ENCODE measurements at places on chromosomes 11 and 22.

GRCh38 chr22:37806409-37807333, 1.1 kb upstream of the GCAT start:
- DNase-seq, result no peak

DNA sequence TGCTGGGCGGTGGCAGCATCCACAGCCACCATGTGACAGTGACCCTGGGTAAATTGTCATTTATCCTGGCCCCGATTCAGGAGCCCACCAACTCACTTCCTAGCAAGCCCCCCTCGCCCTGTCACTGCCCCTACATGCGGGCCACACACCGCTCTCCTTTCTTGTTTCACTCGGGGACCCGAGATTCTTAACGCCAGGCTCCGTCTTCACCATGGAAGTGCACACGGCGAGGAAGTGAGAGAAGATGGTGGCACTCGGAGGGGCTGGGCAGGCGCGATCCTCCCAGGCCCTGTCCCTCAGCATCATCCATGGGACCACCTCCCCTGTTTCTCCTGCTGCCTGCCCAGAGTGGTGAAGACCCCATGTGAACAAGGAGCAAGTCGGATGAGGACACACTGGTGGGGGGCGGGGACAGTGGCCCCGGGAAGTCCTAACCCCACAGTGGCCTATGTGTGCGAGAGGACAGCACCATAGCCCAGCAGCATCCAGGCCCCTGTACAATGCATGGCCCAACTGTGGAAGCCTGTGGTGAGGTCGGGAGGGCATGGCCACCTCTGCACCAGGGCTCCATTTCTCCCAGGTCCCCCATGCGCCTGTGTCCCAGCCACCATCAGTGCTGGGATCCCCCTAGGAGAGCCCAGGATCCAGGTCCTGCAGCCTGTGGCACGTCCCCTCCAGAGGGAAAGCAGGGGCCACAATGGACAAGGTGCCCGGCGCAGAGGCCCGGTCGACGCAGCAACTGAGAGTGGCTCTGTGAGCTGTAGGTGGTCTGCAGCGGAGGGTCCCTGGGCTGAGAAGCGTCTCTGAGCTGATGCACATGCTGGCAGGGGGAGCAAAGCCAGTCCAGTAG, 262.8 kb downstream of the BRD1 start:
- no peak for DNase-seq

DNA sequence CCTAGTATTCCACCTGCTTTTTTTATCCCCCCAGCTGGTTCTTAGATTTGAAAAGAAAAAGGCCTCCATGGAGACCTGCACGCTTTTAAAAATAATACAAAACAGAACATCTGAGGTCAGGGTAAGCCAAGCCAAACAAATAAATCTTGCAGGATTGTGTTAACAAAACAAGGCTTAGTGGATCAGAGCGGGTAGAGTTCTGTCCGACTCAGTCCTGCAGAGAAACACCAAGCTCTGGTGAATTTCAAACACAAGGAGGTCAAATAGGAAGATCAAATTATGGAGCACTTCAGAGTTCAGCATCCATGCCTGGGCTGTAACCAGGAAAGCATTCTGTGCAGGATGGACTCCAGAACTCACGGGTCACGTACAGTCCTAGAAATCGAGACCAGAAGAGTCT, 86.9 kb downstream of the SYN3 start:
- DNase-seq, result no peak

GRCh38 chr22:26550498-26551033, 38.3 kb upstream of the TFIP11 start:
- peak; percentile 92 for DNase-seq

GRCh38 chr11:88194990-88195389, 19.7 kb upstream of the RAB38 start:
- no peak for DNase-seq

DNA sequence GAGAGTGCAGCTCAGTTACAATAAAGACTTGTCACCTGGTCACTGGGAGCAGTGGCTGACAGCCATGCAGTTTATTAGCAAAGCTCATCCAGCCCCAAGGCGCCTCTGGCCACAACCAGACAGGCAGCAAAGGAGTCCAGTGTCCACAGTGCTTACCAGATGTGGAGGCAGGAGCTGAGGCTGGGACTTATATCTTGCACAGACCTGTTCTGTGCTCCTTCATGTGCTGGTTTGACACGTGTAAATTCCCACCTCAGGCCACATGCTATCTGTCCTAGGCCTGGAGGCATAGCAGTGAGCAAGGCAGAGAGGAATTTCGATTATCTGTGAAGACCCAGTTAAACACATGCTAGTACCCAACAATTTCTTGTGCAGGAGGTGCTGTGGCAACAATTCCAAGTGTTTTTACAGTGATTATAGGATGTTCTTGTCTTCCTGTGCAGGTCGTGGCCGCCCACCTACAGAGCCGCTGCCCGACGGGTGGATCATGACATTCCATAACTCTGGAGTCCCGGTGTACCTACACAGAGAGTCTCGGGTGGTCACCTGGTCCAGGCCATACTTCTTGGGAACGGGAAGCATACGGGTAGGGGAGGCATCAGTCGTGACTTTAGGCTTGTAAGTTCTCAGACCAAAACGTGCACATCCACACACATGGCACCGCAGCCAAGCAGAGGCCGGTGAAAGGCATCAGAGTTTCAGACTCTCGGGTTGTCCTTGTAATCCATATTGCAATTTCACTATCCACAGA, 9.4 kb downstream of the DGCR8 start:
- no peak for DNase-seq

DNA sequence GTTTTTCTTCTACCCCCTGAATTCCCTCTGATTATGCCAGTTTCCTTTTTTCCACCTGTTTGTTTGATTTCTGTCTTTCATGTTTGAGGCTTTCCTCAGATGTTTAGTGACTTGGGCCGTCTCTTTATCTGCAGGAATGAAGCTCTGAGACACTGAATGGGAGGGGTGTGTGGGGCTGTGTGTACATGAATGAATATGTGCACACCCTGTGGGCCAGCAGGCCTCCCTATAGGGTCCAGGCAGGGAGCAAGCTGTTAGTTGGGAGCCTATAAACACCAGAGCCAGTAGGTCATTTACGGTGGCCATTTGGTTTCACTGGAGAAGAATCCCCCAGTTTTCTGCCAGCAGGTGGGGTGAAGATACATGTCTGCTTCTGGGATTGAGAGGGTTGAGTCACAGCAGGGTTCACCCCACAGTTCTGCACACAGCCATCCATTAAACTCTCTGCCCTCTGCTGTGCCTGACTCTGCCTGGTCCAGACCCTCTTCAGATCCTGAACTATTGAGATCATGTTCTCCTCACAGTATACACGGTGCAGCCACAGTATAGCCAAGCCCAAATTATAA, 34.8 kb downstream of the BARX2 start:
- no peak for DNase-seq

GRCh38 chr22:25770333-25770732, 28.3 kb downstream of the MYO18B start:
- no peak for DNase-seq

- DNase-seq, result no peak
Observed at GRCh38 chr11:34757026-34757451, 136.1 kb downstream of the EHF start.

DNA sequence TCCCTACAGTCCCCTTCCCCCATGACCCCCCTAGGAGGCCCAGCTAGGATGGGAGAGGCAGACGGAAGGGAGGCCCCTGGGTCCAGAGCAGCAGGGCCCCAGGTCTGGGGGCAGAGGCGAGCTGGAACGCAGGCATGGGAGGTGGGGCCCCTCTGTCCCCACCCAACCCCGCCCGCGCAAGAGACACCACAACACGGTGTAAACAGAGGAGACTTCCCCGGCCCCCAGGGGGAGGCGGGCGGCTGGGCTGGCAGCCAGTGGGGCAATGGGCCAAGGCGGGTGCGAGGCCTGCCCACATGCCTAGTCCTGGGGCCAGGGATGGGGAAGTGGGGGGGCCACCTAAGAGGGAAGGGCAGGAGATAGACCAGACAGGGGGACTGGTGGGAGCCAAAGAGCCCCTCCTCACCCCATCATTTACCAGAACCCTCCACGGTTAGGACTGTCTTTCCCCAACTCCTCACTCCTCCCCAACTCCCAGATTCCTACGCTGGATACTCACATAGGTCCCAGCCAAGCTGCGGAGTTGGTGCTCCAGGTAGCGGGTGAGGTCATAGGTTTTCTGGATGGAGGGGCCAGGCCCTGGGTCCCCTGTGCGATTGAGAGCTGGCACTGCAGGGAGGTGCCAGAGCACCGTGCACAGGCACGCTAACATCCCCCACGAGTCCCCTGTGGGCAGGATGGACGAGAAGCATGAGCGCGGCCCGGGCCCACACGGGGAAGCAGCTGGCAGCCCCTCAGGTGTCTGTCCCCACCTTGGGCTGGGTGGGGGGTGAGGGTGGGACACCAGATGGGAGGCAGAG, 6.2 kb downstream of the CLCF1 start:
- no peak for DNase-seq

GRCh38 chr11:79471071-79471844, 30.4 kb upstream of the TENM4 start:
- no peak for DNase-seq

- DNase-seq, result no peak
Observed at GRCh38 chr22:41739576-41739975, 40.3 kb downstream of the MEI1 start.

- DNase-seq, result peak; percentile 63
Observed at GRCh38 chr22:46076651-46077339, 73.5 kb upstream of the PPARA start.

- DNase-seq, result no peak
Observed at GRCh38 chr11:26043665-26044064, 288.3 kb upstream of the ANO3 start.

GRCh38 chr22:31080164-31080847, 812 bp upstream of the SMTN start:
- DNase-seq, result no peak

DNA sequence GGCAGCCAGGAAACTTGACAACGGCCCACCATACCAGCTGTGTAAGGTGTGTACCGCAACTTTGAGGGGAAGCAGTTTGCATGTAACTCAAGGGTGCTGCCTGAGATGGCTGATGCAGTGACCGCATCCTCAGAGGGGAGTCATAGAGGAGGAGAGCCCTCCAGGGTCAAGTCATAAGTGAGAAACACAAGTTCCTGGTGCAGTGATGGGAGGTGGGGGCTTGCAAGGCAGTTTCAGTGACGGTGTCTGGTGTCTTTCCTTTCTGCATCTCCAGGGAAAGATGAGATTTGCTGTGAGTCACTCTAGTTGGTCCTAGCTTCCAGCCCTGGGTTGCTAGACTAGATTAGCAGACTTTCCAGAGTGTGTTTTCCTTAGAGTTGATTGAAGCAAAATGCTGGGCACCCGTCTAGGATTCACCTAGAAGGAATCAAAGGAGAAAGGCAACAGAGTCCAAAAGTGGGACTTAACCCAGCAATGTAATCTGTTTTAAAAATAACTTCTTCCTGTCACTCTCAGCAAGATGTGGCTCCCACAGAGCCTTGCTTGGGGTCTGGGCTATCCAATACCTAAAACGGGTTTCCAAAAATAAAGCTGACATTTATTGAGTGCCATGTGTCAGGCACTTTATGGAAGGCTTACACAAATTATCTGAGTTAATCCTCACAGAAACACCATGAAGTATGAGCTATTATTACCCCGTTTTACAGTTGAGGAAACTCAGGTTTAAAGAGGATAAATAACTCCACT, 265.4 kb upstream of the PLET1 start:
- no peak for DNase-seq

- peak; percentile 54 for DNase-seq
Observed at GRCh38 chr11:112226831-112227401, 688 bp downstream of the PTS start.

- DNase-seq, result no peak
Observed at GRCh38 chr11:13105237-13105844, 96.2 kb downstream of the RASSF10 start.

- peak; percentile 95 for DNase-seq
Observed at GRCh38 chr11:79413268-79413667, 27.6 kb downstream of the TENM4 start.

DNA sequence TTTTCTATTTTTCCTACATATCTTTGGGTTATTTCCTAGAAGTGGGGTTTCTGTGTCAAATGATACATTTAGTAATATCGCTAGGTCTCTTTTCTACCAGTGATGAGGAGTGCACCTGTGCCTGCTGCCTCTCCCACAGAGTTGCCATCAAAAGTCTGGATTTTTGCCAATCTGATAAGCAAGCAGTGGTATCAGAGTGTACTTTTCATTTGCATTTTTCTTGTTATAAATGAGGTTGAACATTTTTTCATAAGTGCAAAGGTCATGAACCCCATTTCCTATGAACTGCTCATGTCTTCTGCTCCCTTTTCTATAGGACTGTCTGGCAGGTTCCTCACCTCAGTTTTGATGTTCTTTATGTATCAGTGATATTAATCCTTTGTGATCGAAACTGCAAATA, 1.7 kb downstream of the TRPM5 start:
- no peak for DNase-seq

DNA sequence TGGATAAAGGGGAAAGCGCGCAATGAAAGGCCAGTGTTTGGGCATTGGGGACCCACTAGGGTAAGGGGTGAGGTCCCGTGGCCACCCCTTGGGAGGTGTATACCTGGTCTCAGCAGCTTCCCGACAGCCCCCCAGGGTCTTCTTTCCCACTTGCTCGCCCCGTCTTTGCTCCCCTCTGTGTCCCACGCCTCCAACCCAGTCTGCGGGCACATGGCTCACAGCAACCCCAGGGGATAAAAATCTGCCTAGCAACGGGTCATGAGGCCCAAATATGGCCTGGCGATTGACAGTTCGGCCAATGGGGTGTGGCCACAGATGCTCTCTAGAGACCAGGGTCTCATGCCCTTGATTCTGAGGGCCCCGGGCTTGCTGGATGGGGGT, 41.6 kb downstream of the AHNAK start:
- no peak for DNase-seq

GRCh38 chr11:72781313-72782080, 12.3 kb downstream of the STARD10 start:
- DNase-seq, result peak; percentile 80

DNA sequence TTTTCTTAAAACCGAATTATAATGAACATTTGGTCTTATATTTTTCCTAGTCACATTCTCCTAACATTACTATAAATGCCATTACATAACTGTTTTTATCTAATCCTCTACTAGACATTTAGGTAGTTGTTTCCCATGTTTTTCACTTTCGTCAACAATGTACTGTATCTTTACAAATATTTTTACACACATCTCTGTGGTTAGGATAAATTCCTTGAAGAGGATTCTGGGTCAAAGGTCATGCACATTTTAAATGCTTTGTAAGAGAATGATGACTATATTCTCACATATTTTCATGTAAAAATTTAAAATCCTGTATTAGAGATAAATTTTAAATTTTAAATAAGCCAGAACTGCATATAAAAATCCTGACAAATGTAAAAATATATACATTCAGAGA, 61.3 kb upstream of the CLNS1A start:
- no peak for DNase-seq

- no peak for DNase-seq
Observed at GRCh38 chr11:124483422-124483821, 37.9 kb upstream of the OR8B8 start.

GRCh38 chr11:335779-336658, 15.4 kb upstream of the IFITM3 start:
- no peak for DNase-seq

Measured in AG20443 (cell line).